ENCODE measurements at places on chromosomes 11 and 22.

DNA sequence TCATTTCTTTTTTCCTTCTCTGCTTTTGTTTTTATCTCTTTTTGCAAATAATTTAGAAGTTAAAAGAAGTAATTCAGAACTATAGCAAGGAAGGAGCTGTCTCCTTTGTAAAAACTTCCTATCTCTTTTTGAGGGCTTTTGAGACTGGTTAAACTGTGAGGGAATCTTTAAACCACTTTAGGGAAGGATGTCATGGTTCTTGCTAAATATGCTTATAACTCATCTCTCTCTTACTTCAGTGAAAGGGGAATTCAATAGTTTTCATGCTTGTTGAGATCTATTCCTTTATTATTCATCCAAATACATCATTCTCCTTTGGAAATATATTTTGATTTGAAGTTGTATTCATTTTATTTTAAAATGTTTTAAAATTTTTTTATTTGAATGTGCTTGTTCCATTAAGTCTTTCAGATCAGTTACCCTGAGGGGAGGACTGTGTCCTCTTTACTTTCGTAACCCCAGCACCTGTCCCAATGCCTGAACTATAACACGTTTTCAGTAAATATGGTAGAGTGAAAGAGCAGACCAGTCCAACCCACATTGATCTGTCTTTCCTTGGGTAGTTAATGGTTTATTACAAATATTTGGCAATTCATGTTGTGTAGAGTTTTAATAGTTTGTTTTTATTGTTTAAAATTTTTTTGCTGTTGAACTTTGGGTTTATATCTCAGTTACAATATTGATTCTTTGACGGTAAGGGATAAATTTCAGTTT lies 27.5 kb downstream of the AMOTL1 start:
- no peak for DNase-seq

GRCh38 chr11:95450547-95451123 lies 219.6 kb upstream of the SESN3 start:
- DNase-seq, result no peak

DNA sequence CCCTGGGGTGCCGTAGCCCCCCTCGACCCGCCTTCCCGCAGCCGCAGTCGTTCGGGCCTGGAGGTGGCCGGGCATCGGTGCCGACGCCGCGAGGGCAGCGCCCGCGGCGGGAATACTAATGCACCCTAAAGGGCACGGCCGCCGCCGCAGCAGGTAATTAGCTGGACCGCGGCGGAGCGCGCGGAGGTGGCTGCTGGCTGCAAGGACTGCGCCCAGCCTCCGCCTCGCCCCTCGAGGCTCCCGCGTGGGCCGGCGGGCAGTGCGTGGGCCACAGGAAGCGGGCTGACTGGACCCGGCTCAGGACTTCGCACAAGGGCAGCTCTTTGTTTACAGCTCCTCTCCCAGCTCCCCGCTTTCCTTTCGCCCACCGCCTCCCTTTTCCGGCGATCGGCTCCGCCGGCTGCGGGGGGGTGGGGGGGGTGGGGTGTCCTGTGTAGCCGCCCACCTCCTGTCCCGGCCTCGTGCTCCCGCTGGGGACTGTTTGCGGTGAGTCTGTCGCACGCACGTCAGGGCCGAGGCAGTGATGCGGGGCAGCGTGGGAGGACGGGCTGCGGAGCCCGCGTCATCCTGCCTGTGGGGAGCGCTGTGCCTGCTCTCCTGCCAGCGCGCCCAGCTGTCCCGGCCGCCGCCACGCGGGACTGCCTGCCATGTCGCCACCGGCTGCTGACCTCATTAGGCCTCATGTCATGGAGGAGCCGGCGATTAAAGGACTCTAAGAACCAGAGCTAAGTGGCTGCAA lies 53.2 kb downstream of the GRIK4 start:
- DNase-seq, result no peak

GRCh38 chr22:37557321-37558001 lies 2.8 kb upstream of the CDC42EP1 start:
- no peak for DNase-seq

GRCh38 chr22:37898441-37899181 lies 7.5 kb upstream of the MICALL1 start:
- DNase-seq, result no peak

GRCh38 chr11:43976863-43977262 lies 34.4 kb downstream of the C11orf96 start:
- no peak for DNase-seq

DNA sequence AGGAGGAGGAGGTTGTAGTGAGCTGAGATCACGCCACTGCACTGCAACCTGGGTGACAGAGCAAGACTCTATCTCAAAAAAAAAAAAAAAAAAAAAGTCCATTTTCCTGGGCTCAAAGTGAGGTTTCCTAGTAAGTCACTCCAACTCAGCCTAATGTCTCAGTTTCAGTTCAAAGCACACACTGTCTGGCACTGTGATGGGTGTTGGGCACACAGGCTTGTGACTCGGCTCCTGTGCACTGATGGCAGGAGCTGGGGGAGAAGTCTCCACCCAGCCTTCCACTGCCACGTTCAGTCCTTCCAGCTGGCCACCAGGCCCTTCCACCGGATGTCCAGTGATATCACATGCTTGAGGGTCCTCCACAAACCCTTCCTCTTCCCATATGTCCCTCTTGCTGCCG lies 186.0 kb downstream of the CEP164 start:
- no peak for DNase-seq

DNA sequence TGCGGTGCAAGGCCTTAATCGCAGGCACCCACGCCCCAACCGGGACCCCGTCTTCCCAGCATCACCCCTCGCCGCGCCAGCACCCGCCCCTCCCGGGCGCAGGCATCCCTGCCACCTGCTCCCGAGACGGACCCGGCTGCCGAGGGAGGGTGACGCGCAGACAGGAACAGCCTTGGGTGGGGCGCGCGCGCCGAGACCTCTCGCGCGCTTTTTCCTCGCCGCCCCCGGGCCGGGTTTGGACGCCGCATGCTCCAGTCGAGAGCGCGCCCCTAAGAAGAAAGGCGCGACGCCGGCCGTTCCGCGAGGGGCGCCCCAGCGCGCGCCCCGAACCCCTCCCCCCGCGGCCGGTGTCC lies 504 bp downstream of the CFL1 start:
- no peak for DNase-seq

DNA sequence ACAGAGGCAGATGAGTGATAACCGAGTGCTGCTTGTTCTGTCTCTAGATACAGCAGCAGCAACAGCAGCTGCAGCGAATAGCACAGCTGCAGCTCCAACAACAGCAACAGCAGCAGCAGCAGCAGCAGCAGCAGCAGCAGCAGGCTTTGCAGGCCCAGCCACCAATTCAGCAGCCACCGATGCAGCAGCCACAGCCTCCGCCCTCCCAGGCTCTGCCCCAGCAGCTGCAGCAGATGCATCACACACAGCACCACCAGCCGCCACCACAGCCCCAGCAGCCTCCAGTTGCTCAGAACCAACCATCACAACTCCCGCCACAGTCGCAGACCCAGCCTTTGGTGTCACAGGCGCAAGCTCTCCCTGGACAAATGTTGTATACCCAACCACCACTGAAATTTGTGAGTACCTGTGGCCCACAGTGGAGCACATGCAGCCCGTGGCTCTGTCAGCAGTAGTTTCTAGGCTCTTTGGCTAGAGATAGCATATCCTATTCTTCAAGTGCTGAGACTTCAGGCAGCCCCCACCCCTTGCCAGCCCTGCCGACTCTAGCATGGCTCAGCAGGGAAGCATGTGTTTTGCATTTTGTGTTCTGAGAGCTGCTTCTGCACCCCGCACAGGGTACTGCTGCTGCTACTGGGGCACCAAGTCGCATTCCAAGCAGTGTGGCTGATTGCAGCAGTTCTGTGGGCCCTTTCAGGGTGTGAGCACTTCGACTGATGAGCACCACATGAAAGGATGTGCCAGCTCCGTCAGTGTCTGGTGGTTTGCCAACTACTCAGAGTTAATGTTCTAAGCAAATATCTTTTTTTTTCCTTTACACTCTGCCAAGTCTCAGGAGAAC lies 59.2 kb downstream of the MED15 start:
- no peak for DNase-seq

DNA sequence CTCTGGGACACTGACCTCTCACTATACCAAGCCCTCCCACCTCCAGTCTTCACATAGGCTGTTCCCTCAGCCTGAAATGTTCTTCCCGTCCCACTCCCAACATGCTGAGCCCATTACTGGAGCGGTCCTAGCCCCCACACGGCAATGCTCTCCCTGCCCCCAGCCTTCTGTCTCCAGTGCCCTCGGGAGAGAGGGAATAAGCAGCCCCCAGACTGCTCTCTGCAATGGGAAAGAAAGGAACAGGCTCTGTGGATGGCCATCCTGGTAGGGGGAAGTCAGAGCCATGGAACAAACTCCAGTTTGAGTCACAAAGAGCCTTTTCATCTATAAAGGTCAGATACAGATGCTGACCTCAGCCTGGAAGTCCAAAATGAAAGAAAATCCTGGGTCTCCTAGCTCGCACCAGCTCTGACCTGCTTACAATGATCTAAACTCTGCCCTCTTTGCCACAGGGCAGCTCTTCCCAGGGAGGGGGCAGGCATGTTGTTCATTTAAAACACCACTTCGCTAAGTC lies 62.6 kb downstream of the FLRT1 start:
- no peak for DNase-seq
